ENCODE measurements at places on chromosomes 16 and 17. TPM values are rescaled to one million over a fixed set of nuclear protein-coding genes. Genes with fewer than 3 reads are reported as not detected.

Gene NACA2
- 129 TPM for polyA plus RNA-seq

GRCh38 chr17:34299027-34299426, 13.5 kb downstream of the CCL11 start:
- no peak for DNase-seq

Gene CDRT4
- polyA plus RNA-seq: 28.3 TPM

GRCh38 chr17:64617125-64617780, 44.9 kb downstream of the SMURF2 start:
- no peak for DNase-seq

Data from testis (tissue), 5 donors.